ENCODE measurements at places on chromosomes 4 and X. TPM values are rescaled to one million over a fixed set of nuclear protein-coding genes. Genes with fewer than 3 reads are reported as not detected.
A peak's percentile ranks its signal among the peaks of the same experiment; 100 is the strongest.

DNA sequence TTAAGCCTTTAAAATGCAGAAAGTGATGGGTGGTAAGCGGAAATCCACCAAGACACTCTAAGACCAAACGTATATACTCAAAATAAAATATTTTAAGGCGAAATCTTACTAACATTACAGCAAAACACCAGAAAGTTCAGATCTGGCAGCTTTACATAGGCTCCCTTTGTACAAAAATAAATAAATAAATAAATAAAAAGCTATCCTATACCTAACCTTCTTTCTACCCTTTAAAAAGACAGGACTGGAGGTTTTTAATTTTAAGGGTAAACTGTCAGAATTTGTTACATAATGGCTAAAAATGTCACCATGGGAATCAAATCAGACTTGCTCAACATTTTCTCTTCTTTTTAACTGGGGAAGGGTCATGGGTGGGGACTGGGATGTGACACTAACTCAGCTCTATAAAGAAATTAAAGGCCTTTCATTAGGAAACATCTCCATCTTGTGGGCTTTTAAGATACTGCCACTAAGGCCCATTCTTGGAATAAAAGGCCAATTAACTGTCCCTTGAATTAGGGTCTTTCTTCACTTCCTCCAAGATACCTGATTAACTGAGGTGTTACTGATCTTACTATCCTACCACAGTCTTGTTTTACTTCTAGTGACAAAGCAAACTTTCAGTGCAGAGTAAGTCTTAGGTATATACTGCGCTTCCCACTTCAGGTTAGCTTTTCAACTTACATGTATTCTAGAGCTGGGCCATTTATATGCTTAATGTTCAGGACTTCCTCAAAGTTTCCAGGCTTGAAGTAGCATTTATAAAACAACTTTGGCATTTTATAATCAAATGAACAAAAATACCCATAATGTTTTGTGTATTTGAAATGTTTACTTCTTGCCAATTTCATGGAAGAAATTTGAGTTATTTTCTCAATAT, 13.3 kb downstream of the HNRNPD start:
- DNase-seq: peak; percentile 32

MSL3 gene
- 44.3 TPM for polyA plus RNA-seq

GRCh38 chrX:155613927-155614559, 1.3 kb upstream of the TMLHE start:
- DNase-seq: no peak

WAS gene
- 3.7 TPM for polyA plus RNA-seq
